Heart right ventricle (tissue), 16 donors: ENCODE measurements at places on chromosomes 16 and 17.

DNA sequence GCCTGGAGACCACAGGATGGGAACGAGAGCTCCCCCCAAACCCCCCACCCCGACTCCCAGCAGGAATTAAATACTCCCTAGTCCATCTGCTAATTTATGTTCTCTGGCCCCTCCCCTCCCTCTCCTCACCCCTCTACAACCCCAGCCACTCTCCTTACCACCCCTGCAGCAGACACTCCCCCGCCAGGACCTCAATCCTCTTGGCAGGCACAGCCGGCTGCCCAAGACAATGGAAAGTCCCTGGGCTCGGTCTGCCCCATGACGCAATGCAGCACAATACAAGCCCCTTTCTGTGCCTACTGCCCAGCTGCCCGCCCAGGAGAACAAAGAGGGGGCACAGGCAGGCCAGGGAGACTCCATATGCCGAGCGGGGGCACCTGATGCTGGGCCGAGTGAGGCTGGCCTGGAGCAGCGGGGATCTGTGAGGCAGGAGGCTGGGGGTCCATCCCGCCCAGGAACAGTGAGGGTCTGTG is 30.3 kb upstream of the CDC42EP4 start:
- DNase-seq, result peak; percentile 67

- DNase-seq, result no peak
Observed at GRCh38 chr16:70410734-70411133, 28.2 kb downstream of the ST3GAL2 start.

DNA sequence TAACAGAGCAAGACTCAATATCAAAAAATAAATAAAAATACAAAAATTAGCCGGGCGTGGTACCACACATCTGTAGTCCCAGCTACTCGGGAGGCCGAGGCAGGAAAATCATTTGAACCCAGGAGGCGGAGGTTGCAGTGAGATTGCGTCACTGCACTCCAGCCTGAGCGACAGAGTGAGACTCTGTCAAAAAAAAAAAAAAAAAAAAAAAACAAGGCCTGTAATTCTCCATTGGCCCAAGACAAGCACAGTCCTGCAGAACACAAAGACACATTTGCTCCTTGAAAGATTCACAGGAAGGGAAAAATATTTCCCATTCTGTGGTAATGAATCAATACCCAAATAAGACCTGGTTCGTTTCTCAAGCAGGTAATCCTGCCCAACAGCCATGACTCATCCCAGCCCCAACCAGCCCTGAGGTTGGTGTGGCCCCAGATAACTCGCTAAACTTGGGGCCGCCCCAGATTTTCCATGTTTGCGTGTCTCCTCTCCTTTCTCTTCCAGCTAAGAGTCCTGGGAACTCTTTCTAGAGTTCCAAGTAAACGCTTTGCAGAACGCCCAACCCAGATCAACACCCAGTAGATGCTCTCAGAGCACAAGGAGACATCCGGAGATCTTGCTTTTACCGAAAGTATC is 40.3 kb upstream of the SNN start:
- no peak for DNase-seq

- no peak for DNase-seq
Observed at GRCh38 chr17:49241040-49241439, 10.5 kb upstream of the PHOSPHO1 start.

GRCh38 chr16:30350134-30350871 is 4.8 kb downstream of the CD2BP2 start:
- DNase-seq, result no peak

- DNase-seq, result no peak
Observed at GRCh38 chr16:56382459-56382858, 42.9 kb downstream of the AMFR start.

DNA sequence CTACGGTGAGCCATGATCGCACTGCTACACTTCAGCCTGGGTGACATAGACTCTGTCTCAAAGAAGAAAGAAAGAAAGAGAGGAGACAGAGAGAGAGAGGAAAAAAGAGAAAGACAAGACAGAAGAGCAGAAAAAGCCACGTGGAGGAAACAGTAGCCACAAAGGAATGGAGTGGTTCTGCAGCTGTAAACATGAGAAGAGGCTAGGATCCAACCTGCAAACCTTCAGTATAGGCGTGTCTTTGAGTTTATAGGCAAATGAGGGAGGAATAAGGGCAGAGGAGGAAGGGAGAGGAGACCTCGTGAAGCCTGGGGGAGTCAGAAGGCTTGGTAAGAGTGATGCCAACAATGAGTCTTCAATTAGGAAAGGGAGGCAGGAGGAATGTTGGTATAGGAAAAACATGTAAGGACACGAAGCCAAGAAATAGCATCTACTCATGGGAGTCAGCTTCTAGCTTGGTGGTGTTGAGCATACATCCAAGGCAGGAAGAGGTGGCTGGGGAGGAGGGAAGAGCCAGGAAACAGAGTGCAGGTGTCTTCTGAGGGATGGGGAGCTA is 3.9 kb downstream of the MED9 start:
- no peak for DNase-seq

DNA sequence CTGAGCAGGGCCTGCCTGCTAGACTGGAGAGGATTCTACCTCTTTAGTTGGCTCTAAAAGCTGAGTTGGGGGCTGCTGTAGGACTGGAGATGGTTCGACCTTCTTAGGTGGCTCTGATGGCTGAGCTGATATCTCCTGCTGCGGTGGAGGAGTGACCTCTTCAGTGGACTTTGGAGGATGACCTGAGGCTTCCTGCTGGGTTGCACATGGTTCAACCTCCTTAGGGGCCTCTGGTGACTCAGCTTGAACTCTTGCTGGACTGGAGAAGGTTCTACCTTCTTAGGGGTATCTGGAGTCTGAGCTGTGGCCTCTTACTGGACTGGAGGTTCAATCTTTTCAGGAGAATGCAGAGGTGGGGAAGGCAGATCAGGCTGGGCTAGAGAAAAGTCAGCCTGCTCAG is 48.9 kb upstream of the TMEM97 start:
- DNase-seq, result no peak

DNA sequence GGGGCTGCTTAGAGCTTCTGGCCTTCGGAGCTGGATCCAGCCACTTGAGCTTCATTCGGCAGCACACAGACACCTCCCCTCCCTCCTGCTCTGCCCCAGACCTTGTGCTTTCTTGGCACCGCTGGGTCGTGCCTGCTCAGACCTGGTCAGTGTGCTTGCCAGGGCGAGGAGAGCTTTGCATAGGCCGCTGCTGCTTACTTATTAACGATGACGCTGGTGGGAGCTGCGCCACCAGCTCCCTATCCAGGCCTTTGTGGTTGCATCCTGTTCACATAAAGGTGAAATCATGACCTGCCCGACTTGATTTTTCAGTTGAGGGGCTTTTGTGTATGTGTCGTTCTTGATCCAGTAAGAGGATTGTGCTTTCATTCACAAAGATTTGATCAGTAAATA is 101.1 kb downstream of the MSI2 start:
- DNase-seq, result peak; percentile 81

DNA sequence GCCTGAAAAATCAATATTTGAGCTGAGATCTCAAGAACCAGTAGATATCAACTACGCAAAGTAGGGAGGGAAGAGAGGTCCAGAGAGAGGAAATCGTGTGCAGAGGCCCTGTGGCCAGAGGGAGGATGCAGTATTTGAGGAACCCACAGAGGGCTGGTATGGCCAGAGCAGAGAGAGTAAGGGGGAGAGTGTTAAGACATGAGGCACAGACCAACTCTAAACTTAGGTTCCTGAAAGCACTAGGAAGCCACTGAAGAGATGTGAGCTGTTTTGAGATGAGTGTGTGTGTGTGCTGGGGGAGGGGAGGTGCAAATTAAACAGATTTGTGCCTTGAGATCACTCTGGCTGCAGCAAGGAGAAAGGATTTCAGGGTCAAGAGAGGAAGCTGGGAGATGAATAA is 10.9 kb downstream of the SLC13A2 start:
- no peak for DNase-seq

DNA sequence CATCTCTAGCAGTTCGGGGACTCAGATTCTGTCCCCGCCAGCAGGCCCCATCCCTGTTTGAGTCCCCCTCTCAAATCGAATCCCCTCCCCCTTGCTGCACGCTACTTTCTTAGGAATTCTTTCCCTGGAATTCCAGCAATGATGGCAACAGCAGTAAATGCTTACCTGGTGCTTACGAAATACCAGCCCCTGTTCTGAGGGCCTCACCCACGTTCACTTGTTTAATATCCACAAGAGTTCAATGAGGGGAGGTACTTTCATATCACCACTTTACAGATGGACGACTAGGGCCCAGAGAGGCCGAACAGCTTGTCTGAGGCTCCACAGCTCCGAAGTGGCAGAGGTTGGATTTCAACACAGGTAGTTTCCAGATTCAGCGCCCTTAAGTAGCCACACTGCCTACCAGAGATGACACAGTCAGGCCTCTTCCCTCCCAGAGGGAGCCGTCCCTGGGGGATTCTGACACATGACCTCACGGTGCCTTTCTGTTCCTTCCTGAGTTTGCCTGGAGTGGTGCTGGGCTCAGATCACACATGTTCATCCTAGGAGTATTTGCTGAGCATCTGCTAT is 120.7 kb upstream of the GSE1 start:
- DNase-seq, result no peak

GRCh38 chr17:66967837-66968543 is 3.5 kb downstream of the CACNG4 start:
- DNase-seq, result no peak

DNA sequence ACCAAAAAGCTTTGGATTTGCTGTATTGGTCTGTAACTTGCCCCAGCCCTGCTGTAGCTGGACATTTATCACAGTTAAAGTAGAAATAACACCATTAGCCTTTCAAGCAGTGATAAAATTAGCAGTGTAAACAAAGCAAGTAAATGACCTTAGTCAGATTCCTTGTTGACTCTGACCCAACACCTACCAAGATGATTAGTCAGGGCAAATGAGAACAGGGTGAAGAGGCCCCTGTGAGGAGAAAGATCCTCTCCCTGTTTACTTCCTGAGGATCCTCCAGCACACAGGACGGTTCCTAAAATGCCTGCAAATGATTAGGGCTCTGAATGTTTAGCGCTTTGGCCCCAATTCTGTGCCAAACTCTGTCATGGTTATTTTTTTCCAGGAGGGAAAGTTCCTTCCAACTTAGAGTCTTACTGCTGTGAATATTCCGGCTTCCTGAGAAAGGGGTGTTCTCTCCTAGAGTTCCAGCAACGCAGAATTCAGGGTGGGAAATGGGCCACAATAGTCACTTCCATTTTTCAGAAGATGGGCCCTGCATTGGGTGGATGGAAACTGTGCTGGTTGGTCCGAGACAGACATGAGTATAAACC is 259.0 kb upstream of the MYOCD start:
- DNase-seq, result no peak

GRCh38 chr17:50100921-50101345 is 5.8 kb downstream of the PDK2 start:
- DNase-seq, result no peak

- no peak for DNase-seq
Observed at GRCh38 chr16:77905374-77905920, 116.9 kb upstream of the CLEC3A start.

DNA sequence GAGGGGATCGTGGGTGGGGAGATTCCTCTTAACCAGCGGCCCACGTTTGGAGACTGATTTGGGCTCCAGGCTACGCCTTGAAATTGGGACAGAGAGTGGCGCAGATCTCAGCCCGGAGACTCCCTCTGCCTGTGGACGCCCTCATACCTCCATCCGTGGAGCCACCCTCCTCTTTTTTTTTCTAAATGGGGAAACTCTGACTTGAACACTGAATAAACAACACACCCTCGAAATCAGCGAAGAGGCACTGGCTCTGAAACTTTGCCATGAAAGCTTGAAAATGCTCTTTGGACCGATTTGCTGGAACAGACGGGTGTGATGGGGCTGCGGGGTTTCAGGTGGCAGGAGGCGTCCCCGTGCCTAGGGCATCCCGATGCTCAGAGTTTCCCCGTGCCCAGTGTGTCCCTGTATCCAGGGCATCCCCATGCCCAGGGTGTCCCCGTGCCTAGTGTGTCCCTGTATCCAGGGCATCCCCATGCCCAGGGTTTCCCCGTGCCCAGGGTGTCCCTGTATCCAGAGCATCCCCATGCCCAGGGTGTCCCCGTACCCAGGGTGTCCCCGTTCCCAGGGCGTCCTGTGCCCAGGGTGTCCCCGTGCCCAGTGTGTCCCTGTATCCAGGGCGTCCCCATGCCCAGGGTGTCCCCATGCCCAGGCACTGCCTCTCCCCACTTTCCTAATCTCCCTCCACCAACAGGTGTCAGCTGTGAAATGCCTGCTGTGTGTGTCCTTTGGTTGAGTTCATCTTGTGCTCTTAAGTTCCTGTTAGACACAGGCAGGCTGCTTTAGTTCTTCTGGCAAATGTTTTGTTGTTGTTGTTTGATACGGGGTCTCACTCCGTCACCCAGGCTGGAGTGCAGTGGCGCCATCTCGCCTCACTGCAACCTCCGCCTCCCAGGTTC is 187.0 kb downstream of the SEC14L1 start:
- no peak for DNase-seq

DNA sequence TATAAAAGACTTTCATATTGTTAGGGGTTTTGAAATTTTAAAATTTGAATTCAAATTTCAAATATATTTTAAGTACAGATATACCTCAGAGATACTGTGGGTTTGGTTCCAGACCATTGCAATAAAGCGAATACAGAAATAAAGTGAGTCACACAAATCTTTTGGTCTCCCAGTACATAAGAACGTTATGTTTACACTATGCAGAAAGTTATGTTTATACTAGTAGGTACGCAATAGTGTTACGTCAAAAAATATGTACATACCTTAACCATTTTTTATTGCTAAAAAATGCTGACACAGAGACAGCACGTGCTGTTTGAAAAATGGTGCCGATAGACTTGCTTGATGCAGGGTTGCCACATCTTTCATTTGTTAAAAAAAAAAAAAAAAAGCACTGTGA is 19.7 kb downstream of the NUP88 start:
- DNase-seq, result no peak

DNA sequence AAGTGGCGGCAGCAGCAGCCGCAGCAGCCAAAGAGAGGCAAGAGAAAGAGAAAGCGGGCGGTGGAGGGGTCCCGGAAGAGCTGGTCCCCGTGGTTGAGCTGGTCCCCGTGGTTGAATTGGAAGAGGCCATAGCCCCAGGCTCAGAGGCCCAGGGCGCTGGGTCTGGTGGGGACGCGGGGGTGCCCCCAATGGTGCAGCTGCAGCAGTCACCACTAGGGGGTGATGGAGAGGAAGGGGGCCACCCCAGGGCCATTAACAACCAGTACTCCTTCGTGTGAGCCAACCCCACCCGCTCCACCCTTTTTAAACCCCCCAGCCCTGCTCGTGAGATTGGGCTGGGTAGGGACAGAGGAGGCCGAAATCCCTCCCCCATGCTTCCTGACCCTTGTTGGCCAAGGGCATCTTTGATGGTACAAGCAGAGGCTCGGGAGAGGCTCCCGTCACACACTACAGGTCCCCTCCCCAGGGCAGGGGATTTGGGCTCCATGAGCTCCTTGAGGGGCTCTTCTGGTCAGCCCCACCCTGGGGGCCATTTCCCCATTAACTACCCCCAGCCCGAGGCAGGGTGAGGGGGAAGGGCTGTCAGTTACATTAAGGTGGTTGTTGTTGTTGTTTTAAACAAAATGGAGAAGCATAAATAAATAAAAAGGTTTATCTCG is 4.6 kb upstream of the ATP2A1 start:
- DNase-seq, result no peak

- DNase-seq, result no peak
Observed at GRCh38 chr17:37025238-37025637, 76.5 kb downstream of the AATF start.

GRCh38 chr16:67873435-67874370 is 851 bp downstream of the EDC4 start:
- no peak for DNase-seq
